Stimulated activated CD4-positive, alpha-beta T cell treated with anti-CD3 and anti-CD28 coated beads, Interleukin-1b, Interleukin-23, amount 100 ng/mL, for 1 hour (primary cell): ENCODE measurements at places on chromosomes 7 and 10.

- DNase-seq, result no peak
Measured at GRCh38 chr10:112615269-112615668, 168.3 kb downstream of the VTI1A start.

GRCh38 chr7:1537535-1538412 is 7.3 kb downstream of the MAFK start:
- no peak for DNase-seq

- peak; percentile 32 for DNase-seq
Measured at GRCh38 chr10:67884842-67885670, 600 bp downstream of the SIRT1 start.

DNA sequence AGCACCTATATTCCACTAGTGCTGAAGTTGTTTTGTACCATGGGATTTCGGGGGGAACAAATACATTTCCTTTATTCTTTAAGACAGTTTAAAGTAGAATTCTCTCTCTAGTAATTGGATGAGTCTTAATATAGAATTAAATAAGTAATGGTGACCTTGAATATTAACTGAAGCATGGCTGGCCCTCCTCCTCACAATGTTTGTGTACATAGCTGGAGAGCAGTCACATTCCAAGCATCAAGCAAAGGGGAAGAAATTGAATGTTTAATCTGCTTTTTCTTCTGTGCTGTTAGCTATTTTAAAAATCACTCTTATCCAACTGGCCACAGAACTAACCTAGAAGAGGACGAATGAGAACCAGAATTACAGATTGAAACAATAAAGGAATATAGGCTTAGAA is 906.9 kb downstream of the CCSER2 start:
- DNase-seq, result no peak

DNA sequence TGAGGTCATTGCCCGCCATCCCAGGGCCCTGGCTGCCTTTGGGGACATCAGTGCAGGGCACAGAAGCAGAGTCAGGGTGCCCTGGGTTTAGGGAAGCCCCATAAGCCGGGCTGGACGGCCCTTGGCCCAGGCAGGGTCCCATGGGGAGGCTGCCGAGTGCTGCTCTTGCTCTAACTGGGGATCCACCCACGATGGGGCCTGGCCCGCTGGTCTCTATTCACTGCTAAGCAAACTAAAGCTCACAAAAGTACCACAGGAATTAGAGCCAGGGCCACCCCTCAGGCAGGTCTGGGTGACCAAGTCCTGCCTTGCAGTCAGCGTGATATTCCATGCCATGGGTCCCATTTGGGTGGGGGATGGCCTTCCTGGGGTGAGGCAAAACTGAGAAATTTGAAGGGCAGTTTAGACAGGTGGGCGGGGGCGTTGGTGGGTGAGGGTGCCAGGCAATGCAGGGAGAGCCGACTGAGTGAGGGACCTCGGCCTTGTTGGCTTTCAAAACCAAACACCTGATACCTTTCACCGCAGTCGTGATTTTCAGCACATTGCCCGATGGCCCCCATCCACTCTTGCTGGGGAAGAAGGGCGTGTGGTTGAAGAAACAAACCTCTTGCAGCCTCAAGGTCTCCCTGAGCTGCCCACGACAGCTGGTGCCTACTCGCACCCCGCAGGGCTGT is 92.8 kb upstream of the PPIF start:
- DNase-seq, result no peak

DNA sequence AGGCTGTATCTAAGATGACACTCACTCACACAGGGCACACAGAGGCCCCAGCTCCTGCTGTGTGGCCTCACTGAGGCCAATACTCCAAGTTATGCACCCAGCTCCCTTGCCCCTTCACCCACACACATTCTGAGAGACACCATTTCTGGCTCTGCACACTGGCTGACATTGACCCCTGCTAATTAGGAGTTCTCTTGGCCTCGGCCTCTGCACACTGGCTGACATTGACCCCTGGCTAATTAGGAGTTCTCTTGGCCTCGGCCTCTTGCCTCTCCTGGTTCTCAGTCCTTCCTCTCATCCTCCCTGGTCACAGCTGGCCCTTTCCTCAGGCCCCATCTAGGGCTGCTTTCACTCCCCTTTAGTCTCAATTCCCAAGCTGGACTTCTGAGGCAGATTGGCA is 97.3 kb downstream of the GRID1 start:
- no peak for DNase-seq

DNA sequence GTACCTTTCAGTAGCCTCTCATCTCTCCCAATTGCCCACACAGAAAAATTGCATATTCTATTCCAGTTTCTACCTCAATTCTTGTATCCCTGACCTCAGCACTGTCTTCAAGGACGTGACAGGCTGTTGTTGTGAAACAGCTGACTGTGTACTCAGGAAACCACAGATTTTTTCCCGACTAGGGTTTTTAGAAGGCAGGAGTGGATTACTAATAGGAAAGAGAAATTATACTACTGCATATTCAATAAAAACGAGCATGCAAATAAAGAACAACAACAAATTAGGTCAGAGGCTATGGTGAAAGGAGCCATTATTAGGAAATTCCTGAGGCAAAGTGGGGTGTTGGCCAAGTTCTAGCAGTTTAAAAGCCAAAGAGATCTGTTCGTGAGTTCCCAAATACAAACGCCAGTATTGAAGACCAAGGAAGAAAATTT is 93.4 kb downstream of the DOCK4 start:
- DNase-seq, result no peak

DNA sequence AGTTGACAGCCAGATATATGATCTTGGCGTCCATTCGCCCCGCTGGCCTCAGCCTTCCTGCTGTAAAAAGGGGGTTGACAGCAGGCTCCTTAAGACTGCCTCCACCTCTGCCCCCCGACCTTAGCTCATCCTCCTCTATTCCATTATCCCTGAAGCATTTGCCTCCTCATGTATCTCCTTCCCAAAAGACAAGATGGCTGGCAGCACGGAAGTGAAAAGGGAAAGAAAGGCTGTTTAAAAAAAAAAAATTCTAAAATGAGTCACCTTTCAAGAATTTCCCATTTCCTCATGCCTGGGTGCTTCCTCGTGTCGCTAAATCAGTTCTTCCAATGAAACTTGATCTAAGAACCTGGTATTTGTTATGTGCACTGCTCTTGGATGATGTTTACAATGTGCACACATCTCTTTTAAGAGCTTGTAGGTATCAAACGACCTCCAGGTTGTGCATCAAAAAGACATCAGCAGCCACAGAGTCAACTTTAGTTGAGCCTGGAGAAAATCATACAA is 1.7 kb downstream of the SCRN1 start:
- DNase-seq, result no peak

DNA sequence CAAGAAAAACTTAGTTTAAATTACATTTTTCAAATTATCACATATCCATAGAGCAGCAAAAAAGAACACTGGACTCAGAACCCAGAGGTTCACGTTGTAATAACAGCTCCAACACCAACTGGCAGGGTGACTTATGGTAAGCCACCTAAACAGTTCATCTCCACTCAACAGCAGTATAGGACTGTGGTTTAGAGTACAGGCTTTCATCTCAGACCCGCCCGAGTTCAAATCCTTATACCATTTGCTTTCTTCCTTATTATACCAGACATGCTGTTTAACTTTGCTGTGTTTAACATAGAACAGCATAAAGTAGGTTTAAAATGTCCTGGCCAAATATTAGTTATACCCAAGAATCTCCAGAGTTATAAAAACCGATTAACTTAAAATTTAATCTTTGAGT is 97.9 kb downstream of the ARHGAP21 start:
- no peak for DNase-seq
